Right cardiac atrium (tissue), 5 donors: ENCODE measurements at places on chromosomes 11 and 22. TPM values are rescaled to one million over a fixed set of nuclear protein-coding genes. Genes with fewer than 3 reads are reported as not detected.

CTTN gene
- polyA plus RNA-seq: 67.7 TPM

ATP6V1E1 gene
- polyA plus RNA-seq: 207 TPM

CASP5 gene
- polyA plus RNA-seq: not detected

TUB gene
- 10.0 TPM for polyA plus RNA-seq

DUSP8 gene
- polyA plus RNA-seq: 13.3 TPM

CRACR2B gene
- polyA plus RNA-seq: 42.6 TPM

VWA5A gene
- polyA plus RNA-seq: 3.1 TPM

PHLDB1 gene
- polyA plus RNA-seq: 110 TPM

FJX1 gene
- polyA plus RNA-seq: 0.95 TPM

MYEOV gene
- not detected for polyA plus RNA-seq

SESN3 gene
- 3.2 TPM for polyA plus RNA-seq

LYVE1 gene
- polyA plus RNA-seq: 12.6 TPM

OR52I1 gene
- not detected for polyA plus RNA-seq

DRD4 gene
- 0.14 TPM for polyA plus RNA-seq

OR51B4 gene
- not detected for polyA plus RNA-seq

FAM111A gene
- polyA plus RNA-seq: 7.0 TPM

COX8A gene
- 2,526 TPM for polyA plus RNA-seq

TEX54 gene
- polyA plus RNA-seq: not detected

PDXP gene
- 21.0 TPM for polyA plus RNA-seq

OR10A2 gene
- not detected for polyA plus RNA-seq

DDIAS gene
- polyA plus RNA-seq: 0.20 TPM

C11orf97 gene
- not detected for polyA plus RNA-seq

PDE2A gene
- polyA plus RNA-seq: 43.1 TPM

CNTF gene
- 0.59 TPM for polyA plus RNA-seq

DGCR2 gene
- polyA plus RNA-seq: 34.9 TPM

RPUSD4 gene
- polyA plus RNA-seq: 12.0 TPM

CD6 gene
- 0.11 TPM for polyA plus RNA-seq

OR4A16 gene
- not detected for polyA plus RNA-seq

MRPL11 gene
- polyA plus RNA-seq: 62.6 TPM

C11orf86 gene
- polyA plus RNA-seq: not detected

KRTAP5-4 gene
- not detected for polyA plus RNA-seq
